ENCODE measurements at places on chromosomes 11 and 22.

DNA sequence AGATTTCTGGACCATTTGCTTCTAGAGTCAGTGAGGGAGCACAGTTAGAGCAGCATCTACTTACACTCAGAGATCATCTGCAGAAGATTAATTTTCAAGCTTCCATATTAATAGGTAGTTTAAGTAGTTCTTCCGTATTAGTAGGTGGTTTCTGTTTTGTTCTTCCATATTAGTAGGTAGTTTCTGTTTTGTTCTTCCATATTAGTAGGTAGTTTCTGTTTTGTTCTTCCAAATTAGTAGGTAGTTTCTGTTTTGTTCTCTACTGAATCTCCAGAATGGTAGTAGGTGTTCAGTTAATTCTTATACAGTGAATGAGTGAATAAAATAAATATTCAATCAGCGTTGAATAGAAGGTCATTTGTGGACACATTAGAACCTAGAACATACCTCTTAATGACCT lies 175.7 kb downstream of the TMEM135 start:
- DNase-seq: no peak

DNA sequence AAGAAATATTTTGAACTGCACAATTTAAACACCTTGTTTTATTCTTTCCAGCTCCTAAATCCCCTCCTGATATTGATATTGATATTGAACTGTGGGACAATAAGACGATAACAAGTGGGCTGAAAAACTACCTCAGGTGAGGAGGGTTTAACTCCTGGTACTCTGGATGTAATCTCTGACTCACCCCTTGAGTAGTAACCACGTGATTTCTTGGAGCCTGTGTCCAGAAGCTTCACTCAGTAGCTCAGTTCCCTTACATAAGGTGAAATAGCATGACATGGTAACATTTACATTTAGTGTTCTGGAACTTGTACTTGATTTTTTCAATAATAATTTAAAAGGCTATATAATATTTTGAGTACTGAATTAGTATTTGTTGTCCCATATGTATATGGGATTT lies 168.0 kb downstream of the PGR start:
- no peak for DNase-seq

DNA sequence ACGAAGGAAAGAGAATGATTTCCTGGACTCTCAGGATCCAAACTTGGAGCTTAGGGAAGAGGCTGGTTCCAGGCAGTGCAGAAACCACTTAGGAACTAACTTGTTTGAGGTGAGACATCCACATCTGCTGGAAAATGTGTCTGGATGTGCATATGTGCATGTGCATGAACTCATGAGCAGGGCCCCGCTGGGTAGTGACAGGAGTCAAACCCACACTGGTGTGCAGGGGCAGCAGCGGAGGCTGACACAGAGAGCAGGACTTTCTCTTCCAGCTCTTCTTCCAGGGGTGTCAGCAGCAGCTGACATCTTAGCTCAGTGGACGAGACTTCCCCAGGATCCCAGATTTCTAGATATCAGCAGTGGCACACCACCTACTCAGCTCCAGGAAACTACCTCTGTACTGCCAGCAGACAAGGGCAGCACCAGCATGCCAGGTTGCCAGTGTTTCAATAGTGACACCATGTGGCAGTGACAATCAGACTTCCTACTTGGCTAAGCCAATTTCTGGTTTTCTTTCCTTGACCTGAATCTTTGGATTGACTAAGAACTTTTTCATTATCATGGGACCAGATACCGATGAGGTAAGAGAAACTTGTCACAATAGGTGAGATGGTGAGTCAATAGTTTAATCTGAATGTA lies 227.5 kb upstream of the ZC3H12C start:
- peak; percentile 20 for DNase-seq

- no peak for DNase-seq
These were observed 55.7 kb downstream of the RAB38 start for GRCh38 chr11:88119561-88119960.

DNA sequence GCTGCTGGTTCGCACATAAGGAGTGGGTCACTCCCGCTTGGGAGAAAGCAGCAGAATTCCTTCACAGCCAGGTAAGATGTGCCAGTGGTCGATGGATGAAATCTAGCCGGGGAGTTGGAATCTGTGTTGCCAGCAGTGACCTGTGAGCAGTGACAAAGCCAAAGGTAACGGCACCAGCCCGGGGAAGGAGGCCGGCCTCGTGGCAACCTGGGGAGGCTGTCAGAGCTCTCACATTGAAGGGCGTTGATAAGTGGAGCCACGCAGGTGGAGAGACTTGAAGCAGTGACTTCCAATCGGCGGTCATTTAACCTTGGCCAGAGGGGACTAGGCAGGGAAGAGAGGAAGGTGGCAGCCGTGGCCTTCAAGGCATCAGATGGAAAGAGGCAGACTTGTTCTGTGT lies 58.8 kb downstream of the ARHGAP8 start:
- no peak for DNase-seq

- DNase-seq: peak; percentile 55
These were observed 66.8 kb downstream of the PRR5L start for GRCh38 chr11:36362902-36363301.

DNA sequence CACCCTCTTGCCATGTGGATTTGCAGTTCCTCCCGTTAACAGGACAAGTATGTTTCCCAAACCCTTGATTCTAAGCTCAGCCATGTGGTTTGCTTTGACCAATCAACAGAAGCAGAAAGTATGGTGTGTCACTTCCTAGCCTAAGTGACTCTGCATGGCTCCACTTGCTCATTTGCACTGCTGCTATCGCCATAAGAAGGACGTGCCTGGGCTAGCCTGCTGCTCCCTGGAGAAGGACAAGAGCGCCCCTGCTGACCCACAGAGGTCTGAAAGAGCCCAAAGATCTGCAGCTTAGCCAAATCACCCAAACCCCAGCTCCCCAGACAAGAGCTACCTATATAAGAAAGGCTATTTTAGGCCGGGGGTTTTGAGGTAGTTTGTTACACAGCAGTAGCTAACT lies 18.0 kb downstream of the TBRG1 start:
- DNase-seq: no peak

DNA sequence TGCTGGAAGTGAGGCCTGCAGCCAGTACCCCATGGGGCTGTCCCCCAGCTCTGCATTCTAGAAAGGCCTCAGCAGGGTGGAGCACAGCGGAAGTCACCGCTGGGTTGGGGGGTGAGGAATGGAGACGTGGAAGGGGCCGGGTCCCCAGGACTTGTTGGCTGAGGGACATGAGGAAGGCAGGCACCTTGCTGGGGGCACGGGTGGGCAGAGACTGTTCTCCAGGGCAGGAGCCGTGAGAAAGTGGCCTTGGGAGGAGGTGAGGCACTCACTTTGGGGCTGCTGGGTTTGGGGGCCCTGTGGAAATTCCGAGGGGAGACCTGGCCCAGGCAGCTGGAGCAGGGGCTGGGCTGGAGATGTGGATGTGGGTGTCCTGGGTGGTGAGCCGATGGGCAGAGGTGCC lies 5.0 kb downstream of the TNNI2 start:
- DNase-seq: no peak

GRCh38 chr11:7691759-7692350 lies 14.4 kb downstream of the OVCH2 start:
- DNase-seq: no peak

DNA sequence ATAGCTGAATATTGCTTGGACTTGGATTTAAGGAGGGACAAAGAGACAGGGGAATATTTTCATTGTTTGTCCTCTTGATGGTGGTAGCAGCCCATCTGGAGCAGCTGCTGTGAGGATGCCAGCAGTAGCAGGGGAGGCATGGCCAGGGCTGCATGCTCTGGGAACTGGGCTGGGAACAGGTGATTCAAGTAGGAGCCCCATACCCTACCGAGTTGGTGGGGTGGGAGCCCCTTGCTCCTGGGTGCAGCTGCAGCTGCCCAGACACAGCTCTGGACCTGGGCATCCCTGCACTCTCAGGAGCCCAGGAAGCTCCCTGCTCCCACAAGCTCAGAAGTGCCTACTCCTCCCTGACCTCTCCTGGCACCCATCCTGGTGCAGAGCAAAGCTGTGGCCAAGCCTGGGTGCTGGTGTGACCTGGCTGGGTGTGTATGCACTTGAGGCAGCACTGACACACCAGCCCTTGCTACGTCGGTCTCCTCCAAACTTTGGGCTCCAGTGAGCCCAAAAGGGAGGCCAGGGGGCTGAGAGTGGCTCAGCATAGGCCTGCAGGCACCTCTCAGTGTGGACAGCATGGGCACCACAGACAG lies 341.8 kb upstream of the CCDC179 start:
- no peak for DNase-seq

GRCh38 chr11:12280838-12281565 lies 96.4 kb upstream of the PARVA start:
- DNase-seq: no peak

- DNase-seq: no peak
These were observed 29.6 kb upstream of the HSPA8 start for GRCh38 chr11:123091506-123091905.

DNA sequence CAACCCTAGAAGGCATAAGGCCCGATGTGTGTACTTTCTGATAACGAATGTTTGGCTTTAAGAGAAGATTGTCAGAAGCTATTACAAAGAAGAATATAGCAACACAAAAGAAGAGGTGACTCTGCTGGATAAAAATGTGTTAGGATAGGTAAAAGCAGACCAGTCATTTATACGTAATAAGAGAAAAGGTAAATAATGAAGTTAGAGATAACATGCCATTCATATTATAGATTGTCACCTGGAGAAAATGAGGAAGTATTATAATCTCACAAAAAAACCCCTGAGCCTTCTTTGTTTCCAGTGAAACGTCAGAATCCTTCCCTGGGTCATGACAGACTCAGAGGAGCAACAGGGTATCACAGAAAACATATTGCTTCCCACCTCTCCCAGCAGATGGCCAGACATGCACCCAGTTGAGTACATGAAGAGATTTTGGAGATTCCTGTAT lies 36.1 kb downstream of the PPFIA1 start:
- DNase-seq: no peak

DNA sequence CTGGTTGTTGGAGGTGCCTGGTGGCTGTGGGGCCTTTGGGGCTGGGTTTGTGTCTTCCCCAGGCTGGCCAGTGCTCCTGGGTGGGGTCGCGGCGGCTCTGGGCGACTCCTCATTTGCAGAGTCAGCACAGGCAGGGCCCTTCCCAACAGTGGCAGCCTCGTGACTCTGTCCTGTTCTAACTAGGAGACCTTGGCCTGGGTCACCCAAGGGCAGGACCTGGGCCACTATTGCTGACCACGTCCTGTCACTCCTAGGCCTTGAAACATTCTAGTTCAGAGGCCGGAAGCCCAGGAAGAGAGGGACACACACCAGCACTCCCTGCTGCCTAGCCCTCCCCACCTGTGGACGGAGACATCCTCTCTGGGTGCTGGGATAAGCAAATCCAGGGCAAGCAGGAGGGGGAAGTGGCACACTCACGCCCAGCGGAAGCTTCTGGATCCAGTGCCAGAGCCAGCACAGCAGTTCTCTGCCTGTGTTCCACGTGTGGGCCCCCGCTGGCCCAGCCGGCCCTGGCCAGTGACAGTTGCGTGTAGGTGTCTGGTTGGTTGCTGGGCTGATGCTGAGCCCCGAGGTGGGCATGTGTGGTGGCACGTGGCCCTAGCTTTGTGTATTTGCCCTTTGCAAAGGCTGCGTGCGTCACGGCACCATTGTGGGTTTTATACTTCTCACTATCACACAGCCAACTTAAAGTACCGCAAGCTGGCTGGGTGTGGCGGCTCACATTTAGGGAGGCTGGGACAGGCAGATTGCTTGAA lies 4.3 kb upstream of the CHID1 start:
- no peak for DNase-seq

DNA sequence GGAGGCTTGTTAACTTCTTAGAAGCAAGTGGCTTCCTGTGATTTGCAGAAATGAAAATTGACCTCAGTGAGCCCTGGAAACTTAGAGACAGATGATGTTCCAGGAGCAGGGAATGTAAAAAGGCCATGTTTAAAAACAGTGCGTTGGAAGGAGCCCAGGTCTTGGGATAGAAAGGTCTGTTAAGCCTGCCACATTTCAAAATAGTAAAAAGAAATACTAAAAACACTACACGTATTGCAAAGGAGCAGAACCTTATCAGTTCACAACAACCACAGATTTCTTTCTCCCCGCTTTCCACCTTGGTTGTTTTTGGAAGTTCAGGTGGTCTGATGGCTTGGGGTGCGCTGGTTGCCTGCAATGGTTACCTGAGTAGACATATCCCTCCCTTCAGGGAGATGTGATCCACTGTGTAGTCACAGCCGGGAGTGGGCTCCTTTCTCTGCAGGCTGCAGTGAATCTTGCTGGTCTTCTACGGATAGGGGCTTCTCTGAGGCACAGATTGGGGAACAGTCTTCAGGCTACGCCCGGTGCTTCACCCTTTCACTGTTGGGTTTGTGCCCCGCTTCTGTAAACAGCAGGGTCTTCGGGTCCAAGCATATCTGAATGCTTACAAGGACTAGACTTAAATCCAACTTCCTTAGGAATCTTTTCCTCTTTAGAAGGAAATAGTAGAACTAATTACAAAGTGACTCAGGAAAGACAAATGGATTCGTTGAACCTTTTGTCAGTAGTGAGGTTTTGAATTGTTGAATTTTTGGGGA lies 1.9 kb downstream of the TEAD1 start:
- DNase-seq: peak; percentile 21

- no peak for DNase-seq
These were observed 6.6 kb upstream of the GRAMD4 start for GRCh38 chr22:46613606-46614021.

GRCh38 chr22:47474464-47474863 lies 712.0 kb downstream of the TBC1D22A start:
- DNase-seq: no peak

DNA sequence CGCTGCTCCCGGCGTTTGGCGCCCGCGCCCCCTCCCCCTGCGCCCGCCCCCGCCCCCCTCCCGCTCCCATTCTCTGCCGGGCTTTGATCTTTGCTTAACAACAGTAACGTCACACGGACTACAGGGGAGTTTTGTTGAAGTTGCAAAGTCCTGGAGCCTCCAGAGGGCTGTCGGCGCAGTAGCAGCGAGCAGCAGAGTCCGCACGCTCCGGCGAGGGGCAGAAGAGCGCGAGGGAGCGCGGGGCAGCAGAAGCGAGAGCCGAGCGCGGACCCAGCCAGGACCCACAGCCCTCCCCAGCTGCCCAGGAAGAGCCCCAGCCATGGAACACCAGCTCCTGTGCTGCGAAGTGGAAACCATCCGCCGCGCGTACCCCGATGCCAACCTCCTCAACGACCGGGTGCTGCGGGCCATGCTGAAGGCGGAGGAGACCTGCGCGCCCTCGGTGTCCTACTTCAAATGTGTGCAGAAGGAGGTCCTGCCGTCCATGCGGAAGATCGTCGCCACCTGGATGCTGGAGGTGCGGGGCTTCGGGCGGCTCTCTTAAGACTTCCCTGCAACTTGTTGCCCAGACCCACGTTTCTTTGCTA lies at the start of gene CCND1:
Gene CCND1 (plus strand): TSS at position 162 of the 587 bp plus-strand sequence. CDS start 158 bp downstream, at position 320.
- peak; percentile 91 for DNase-seq
